A549 treated with GW870086 at 1 μM for 4 hours (cell line): ENCODE measurements at places on chromosomes 6 and 20. TPM values are rescaled to one million over a fixed set of nuclear protein-coding genes. Genes with fewer than 3 reads are reported as not detected.

Gene PRICKLE4
- 0.68 to 0.95 TPM (median 0.81 TPM) in 5 replicates for total RNA-seq

Gene EPHA7
- total RNA-seq: 0.05 to 0.18 TPM (median 0.09 TPM) in 5 replicates

Gene CSTF1
- total RNA-seq: 35.8 to 40.1 TPM (median 38.8 TPM) in 5 replicates

Gene AP5S1
- total RNA-seq: 13.9 to 18.4 TPM (median 16.8 TPM) in 5 replicates

Gene FAM209B
- 0.21 to 0.72 TPM (median 0.48 TPM) in 5 replicates for total RNA-seq

Gene VSX1
- 0.43 to 1.1 TPM (median 0.61 TPM) in 5 replicates for total RNA-seq

Gene ZSCAN31
- total RNA-seq: 1.6 to 2.5 TPM (median 2.0 TPM) in 5 replicates

Gene CALHM6
- 0.34 TPM in 1 of 5 replicates, not detected in the others for total RNA-seq

Gene PRR18
- total RNA-seq: 0.07 to 0.15 TPM (median 0.12 TPM) in 5 replicates

Gene FOXF2
- 17.4 to 22.0 TPM (median 21.4 TPM) in 5 replicates for total RNA-seq

Gene RAB44
- 0.02 to 0.06 TPM (median 0.05 TPM) in 4 of 5 replicates, not detected in the other for total RNA-seq

Gene DCDC2
- total RNA-seq: 2.3 to 3.3 TPM (median 2.5 TPM) in 5 replicates

Gene HLA-DPA1
- not detected in 5 replicates for total RNA-seq

Gene LIN28B
- 0.97 to 1.6 TPM (median 1.4 TPM) in 5 replicates for total RNA-seq

Gene HLA-DRB1
- not detected in 5 replicates for total RNA-seq

Gene DDX39B
- 324 to 377 TPM (median 358 TPM) in 5 replicates for total RNA-seq

Gene ARMH2
- total RNA-seq: not detected in 5 replicates

Gene BTNL2
- not detected in 5 replicates for total RNA-seq

Gene TSBP1
- not detected in 5 replicates for total RNA-seq

Gene SYTL3
- total RNA-seq: 1.1 to 1.5 TPM (median 1.3 TPM) in 5 replicates

Gene GSTA3
- total RNA-seq: not detected in 5 replicates

Gene OR2J3
- total RNA-seq: not detected in 5 replicates

Gene DYNLT2
- 0.44 to 0.68 TPM (median 0.57 TPM) in 5 replicates for total RNA-seq

Gene PNPLA1
- total RNA-seq: not detected in 5 replicates

Gene RGS17
- 5.0 to 9.0 TPM (median 8.1 TPM) in 5 replicates for total RNA-seq

Gene MACROD2
- 0.34 to 0.93 TPM (median 0.45 TPM) in 5 replicates for total RNA-seq

Gene MUC21
- not detected in 5 replicates for total RNA-seq

Gene DEFB121
- total RNA-seq: not detected in 5 replicates
